Activated naive CD4-positive, alpha-beta T cell (primary cell): ENCODE measurements at places on chromosomes 7 and 10.

GRCh38 chr10:78777466-78777865 lies 291.3 kb upstream of the ZMIZ1 start:
- DNase-seq: no peak

GRCh38 chr7:23472046-23472445 lies 1.8 kb upstream of the IGF2BP3 start:
- no peak for DNase-seq

- DNase-seq: no peak
These were observed 77.7 kb downstream of the VWA2 start for GRCh38 chr10:114316744-114317143.

DNA sequence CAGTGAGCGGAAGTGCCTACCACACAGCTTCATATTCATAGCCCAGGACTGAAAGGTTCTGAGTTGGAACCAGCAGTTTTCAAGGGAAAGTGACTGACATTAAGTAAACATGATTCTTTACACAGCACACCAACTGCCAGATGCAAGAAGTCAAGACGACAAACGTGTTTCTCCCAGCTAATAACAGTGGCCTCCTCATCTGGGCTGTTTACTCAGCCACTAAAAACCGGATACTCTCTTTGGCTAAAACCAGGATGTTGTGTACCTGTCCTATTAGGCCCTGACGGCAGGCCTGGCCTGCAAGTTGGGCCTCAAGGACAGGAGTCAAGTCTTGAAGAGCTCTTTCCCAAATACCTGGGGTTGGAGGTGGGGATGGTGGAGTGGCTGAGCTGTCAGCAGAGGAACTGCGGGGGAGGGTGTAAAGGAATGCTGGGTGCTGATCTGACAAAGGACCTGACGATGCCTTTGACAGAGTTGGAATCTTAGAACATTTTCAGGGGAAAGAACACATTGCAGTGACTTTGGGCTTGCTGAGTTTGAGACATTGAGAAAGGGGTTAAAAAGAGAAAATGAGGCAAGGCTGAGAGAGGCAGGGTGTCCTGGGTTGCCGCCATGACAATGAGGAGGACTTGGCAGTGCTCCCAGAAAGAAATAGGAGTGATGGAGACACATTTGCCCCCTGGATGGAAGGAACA lies 57.7 kb downstream of the STEAP1B start:
- no peak for DNase-seq

DNA sequence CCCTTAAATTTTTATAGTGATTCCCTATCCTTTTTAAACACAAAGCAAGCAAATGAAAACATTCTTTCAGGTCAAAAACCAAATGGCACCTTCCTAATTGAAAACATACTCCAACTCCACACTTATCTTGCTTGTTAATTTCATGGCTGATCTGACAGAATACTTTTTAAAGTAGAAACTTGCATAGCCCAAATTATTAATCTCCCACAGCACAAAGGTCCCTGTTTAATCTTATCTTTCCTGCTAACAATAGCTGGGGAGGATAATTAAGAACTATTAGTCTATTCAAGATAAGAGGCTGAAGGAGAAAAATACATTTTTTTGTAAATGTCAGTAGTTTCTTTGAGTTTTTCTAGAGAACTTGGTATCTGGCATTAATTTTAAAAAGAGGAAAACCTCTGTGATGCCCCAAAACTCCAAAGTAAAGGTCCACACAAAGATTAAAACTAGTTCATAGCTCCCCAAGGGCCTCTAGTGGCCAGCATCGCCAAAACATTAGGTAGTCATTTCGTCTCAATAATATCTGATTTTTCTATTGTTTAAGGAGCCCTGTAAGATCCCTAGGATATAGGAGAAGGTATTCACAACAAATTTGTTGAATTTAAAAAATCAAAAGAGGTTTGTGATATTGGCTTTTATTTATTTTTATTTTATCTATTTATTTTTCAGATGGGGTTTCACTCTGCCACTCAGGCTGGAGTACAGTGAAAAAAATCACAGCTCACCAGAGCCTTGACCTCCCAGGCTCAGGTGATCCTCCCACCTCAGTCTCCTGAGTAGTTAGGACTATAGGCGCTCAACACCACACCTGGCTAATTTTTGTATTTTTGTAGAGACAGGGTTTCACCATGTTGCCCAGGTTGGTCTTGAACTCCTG lies 14.7 kb downstream of the CDNF start:
- no peak for DNase-seq

DNA sequence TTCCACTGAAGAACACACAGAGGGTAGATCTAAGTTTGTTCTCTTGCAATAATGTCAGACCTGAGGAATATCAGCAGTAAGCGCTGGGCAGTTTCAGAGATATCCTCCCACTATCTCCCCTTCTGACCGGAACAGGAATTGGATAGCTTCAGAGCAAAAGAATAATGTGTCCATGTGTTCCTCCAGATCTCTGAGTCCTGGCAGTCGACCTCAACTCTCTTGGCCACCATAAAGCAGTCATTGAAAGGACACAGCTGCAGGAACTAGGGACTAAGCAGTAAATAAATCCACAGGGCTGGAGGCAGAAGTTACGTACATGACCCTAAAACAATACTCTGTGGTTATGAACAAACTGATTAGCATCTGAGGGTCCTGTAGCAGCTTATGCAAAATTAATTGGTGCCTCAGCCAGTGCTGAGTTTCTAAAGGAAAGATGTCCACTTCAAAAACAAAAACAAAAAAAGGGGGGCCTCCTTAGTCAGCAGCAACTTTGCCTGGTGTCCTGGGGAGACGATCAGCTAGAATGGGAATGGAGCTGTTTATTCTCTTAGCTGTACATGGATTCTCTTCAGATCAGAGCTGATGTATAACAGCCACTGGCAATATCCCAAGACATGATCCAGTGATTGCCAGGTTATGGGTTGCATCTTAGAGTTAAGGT lies 6.4 kb upstream of the PRTFDC1 start:
- DNase-seq: no peak

DNA sequence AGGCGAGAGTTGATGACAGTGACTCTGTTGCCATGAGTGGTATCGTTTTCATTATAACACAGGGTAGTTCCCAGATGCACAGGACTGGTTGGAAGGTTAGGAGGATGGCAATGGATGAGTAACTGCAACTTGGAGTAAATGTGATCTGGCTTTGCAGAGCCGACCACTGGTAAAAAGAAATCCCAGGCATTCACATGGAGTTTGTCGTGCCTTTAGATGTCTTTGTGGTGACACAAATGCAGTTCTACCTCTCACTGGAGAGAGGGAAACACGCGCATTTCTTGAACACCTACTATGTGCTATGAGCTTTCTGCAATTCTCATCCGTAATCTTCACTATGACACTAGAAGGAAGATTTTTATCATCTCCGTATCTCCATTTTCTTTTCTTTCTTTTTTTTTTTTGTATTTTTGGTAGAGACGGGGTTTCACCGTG lies 1.7 kb upstream of the MNX1 start:
- DNase-seq: no peak

- no peak for DNase-seq
These were observed 34.1 kb downstream of the LRRC20 start for GRCh38 chr10:70348228-70348850.

GRCh38 chr7:36226151-36226550 lies 73.1 kb downstream of the EEPD1 start:
- DNase-seq: no peak

GRCh38 chr7:123709525-123709924 lies 39.3 kb downstream of the WASL start:
- DNase-seq: no peak

DNA sequence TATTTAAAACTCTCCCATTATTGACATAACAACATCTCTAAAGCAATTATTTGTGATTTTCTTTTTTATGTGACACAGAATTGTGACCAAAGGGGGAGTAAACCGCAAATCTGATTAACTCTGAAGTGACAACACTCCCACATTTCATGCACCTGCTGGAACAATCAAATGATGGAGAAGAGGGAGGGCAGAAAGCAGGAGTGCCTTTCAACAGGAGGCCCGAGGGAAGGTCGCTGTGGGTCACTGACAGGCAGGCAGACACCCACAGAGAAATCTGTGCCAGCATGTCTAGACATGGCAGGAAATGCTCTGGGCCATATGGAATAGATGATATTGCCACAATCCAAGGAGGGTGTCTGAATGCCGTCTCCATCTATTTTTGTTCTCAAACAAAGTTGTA lies 247.3 kb downstream of the DOCK4 start:
- no peak for DNase-seq

GRCh38 chr10:126730856-126731609 lies 60.5 kb upstream of the C10orf90 start:
- no peak for DNase-seq

GRCh38 chr7:27170426-27171324 lies 3.4 kb downstream of the HOXA10 start:
- no peak for DNase-seq

- peak; percentile 33 for DNase-seq
These were observed at the start of gene UBTD1 for GRCh38 chr10:97498841-97499560. TSS of gene UBTD1 (plus strand) at chr10:97498924. CDS start at chr10:97499204, 280 bp downstream.

DNA sequence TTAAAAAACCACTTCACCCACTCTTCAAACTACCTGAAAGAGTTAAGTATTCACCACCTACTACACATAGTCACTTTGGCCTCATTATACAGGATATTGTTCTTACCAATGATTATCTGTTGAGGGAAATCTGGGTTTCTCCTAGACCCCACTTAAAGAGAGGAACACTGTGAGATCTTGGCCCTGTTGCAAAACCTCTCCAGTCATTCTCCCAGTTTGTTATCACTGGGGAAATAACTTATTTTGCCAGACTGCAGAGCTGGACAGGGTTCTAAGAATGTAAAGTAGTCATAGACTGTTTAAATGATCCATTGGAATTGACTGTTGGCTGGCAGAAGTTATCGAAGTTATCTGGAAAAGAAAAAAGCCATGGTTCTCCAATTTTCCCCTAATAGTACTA lies 143.8 kb downstream of the HGF start:
- no peak for DNase-seq

- DNase-seq: no peak
These were observed 17.1 kb downstream of the ST7 start for GRCh38 chr7:116970238-116970910.

DNA sequence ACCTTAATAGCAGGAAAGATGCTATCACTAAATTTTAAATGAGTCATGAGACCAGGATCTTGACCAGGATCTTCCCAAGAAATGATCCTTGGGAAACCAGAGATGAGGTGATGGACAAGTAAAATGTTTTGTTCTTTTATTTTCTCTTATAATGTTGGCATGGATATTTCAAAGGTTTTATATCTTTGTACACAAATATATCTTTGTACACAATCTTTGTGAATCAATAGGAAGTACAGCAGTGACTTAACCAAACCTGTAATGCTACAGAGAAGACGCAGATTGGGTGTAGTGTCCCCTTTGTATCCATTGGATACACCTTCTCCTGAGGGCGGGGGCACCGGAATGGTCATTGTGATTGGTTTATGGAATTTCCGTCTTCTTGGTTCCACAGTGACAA lies 180.1 kb upstream of the CCDC6 start:
- no peak for DNase-seq
